ENCODE measurements at places on chromosomes 13 and 19. TPM values are rescaled to one million over a fixed set of nuclear protein-coding genes. Genes with fewer than 3 reads are reported as not detected.

RNF225 gene
- total RNA-seq, result not detected

UBE2L5 gene
- total RNA-seq, result not detected

ICAM4 gene
- 0.62 TPM for total RNA-seq

OR10H2 gene
- not detected for total RNA-seq

ZNF555 gene
- total RNA-seq, result 24.4 TPM

DAZAP1 gene
- 55.9 TPM for total RNA-seq

SBSN gene
- 15.6 TPM for total RNA-seq

ZNF93 gene
- total RNA-seq, result 12.3 TPM

ZSCAN4 gene
- not detected for total RNA-seq

OR10H4 gene
- not detected for total RNA-seq

SH2D3A gene
- 4.8 TPM for total RNA-seq

CBARP gene
- 1.1 TPM for total RNA-seq

GRCh38 chr13:102724923-102725322 is 30.1 kb upstream of the METTL21C start:
- peak; percentile 60 for DNase-seq

GRCh38 chr19:4077800-4078684 is 11.3 kb upstream of the ZBTB7A start:
- peak; percentile 57 for DNase-seq

DNA sequence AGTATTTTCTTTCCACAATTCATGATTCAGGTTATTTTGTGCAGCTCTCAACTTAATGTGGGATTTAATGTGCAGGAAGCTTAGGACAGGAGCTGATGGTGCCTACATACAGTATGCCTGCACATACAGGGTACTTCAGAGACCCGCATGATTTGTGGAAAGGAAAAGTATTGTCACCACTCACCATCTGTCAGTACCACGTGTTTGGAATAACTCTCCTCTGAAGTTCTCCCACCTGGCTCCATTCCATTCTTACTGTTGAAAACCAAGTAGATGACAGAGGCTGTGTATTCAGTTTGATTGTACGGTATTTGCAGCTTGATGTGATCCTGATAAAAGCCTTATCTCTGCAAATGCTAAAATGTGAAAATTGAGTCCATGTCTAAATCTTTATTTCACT is 85.7 kb downstream of the ZAR1L start:
- peak; percentile 64 for DNase-seq

GRCh38 chr13:40271931-40272775 is 394.3 kb downstream of the FOXO1 start:
- peak; percentile 67 for DNase-seq

DNA sequence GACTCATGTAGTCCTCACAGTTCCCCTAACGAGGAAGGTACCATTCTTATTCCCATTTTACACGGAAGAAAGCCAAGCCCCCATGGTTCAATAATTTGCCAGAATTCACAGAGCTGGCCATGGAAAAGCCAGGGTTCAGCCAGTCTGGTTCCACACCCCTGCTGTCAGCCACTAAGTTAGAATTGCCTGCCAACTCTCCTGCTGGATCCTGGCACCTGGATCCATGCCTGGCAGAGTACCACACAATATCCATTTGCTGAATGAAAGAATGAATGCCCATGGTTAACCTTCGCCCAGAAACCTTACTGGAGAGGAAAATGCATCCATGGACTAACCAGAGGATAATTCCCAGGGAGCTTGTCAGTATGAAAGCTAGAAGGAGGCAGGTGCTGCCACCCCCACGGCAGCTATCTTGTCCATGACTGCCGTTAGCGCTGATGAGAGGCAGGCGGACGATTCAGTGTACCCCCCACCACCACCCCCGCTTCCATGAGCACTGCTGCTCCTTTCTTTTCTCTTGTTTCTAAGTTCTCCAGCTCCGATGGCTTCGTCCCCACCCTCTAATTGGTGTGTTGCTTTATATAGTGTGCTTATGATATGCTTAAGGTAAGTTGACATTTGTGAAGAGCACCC is 114.5 kb downstream of the SLC7A1 start:
- no peak for DNase-seq

DNA sequence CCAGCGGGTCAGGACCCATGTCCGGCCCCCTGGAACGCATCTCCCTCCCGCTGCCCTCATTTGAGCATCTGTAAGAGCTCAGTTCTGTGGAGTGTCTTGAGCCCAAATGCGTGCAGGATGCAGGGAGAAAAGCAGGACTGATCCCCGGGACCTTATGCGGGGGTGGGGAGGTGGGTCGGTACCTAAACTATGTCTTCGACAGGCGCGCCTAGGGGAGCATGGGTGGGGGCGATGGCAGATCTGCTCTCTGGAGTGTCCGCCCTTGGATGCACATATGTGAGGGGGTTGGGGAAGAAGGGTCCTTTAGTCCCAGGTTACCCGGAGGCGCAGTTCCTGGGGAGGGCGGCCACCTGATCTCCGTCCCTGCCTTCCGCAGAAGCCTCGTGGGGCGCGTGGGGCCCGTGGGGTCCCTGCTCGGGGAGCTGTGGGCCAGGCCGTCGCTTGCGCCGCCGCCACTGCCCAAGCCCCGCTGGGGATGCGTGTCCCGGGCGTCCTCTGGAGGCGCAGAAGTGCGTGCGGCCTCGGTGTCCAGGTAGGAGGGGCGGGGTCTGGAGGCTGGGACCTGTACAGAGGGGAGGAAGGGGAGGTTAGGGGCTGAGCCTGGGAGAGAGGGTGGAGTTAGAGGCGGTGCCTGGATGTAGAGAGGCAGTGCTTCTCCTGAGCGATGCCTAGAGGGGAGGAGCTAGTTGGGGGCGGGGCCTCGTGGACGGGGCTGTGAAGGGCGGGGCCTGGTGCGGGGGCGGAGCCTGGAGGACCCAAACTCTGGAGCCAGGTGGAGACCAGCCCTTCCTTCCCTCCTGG is 2.9 kb downstream of the CILP2 start:
- DNase-seq, result peak; percentile 53

DNA sequence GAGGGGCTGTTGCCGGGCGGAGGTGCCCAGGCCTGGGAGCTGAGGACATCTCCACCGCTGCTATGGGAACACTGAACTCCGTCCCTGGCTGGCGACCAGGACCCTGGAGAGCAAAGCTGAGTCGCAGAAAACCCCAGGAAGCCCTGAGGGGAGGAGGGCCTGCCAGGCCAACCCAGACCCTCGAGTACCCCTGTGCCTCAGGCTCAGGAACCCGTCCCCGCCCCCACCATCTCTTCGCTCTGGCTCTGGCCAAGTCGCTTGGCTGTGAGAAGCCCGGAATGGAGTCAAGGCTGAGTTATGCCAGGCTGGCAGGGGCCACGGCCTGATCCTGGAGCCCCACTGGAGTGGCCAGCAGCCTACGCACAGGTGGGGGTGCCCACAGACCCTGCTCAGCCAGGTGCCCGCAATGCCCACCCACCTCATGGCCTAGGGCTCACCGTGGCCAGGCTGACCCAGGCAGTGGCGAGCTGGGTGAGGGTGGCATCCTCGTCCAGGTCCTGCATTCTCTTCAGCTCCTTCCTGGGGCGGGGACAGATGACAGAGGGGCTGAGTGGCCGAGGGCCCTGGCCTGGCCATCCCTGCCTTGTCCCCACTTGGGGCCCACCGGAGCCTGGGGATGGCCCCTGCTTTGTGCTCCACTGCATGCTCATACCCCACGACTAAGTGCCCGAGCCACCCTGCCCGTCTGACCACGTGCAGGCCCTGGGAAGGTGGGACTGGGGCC is 8.5 kb upstream of the CERS1 start:
- no peak for DNase-seq

DNA sequence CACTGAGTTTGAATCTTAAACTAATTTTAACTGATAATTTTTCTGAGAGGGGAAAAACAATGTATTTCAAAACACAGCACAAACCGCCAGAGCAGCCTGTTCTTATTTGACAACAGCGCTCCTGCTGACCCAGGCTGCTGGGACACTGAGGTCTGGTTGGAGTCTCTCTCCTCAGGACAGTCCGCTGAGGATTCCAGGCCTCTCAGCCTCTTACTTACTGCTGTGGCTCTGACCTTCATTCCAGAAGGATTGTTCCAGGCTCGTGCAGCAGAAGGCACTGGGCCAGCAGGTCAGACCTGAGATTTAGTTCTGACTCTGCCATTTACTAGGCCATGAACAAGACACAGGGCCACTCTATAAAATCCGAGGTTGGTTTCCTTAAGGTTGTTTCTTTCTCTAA is 393.6 kb downstream of the TDRD3 start:
- no peak for DNase-seq

GRCh38 chr19:1467490-1468273 is 11.3 kb downstream of the C19orf25 start:
- DNase-seq, result no peak

GRCh38 chr13:54029226-54029625 is 1000.6 kb downstream of the OLFM4 start:
- DNase-seq, result no peak

DNA sequence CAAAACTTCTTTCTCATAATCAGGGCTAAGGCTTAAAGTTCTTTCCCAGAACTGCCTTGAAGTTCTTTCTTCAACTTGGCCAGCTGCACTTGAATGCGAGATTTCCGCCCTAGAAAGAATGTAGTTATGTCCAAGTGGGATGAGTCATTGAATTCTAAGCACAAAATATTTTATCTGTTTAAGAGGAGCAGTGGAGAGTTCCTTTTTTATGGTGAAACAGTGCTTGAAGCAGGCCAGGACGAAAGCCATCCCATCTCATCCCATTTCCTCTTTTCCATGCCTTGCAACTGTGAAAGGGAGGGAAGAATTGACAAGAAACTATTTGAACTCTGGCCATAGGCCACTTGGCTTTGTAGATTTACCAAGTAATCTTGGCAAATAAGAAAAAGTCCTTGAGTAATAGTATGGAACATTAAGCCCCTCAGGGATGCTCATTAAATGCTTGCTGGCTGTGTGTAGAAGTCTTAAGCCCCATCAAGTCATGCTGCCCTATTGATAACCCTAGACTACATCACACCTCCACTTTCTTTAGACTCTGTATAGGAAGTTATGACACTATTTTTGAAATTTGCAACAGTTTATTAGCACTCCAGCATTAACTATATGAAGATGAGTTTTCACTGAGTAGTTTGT is 174.5 kb downstream of the KCTD12 start:
- DNase-seq, result peak; percentile 93

- DNase-seq, result peak; percentile 82
These were observed 18.9 kb upstream of the ZNRF4 start for GRCh38 chr19:5436106-5436947.

DNA sequence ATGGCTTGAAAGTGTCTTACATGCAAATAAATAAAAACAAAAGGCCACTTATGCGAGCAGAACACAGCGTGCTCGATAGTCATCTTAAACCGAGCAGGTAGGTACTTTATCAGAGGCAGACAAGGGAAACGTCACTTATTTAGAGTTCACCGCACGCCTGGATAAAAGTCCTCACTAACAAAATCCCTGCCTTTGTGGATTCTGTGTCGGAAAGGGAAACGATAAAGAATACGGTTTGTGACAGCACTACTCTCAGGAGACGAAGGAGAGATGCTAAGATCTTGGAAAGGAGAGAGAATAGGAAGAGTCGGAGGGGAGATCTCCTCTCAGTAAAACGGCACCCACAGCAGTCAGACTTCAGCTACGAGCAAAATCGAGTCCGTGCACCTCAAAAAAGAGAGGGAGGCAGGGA is 581 bp downstream of the RCBTB1 start:
- DNase-seq, result peak; percentile 17

- peak; percentile 24 for DNase-seq
These were observed 185.7 kb downstream of the ABCC4 start for GRCh38 chr13:95115525-95115924.

DNA sequence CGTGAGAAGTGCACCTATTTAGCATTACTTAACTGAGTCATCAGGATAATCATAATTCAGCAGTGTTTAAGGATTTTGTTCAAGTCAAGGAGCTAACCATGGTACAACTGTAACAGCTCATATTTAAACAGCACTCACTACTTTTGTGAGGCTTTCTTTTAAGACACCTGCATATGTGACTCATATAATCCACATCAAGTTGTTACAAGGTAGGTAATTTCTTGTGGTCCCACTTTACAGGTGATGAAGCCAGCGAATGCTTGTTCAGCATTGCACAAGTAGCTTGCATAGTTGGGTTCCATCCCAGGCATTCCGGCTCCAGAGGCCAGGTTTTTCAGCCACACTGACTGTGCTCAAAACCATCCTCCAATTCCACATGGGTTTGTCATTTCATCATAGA is 569.2 kb downstream of the MYO16 start:
- no peak for DNase-seq

- no peak for DNase-seq
These were observed 5.5 kb upstream of the PTGER1 start for GRCh38 chr19:14480700-14481079.

- no peak for DNase-seq
These were observed 7.1 kb upstream of the WTIP start for GRCh38 chr19:34474233-34474989.

GRCh38 chr13:48994706-48995105 is 19.0 kb downstream of the FNDC3A start:
- DNase-seq, result no peak

GRCh38 chr13:53272873-53273272 is 244.3 kb downstream of the OLFM4 start:
- DNase-seq, result no peak

DNA sequence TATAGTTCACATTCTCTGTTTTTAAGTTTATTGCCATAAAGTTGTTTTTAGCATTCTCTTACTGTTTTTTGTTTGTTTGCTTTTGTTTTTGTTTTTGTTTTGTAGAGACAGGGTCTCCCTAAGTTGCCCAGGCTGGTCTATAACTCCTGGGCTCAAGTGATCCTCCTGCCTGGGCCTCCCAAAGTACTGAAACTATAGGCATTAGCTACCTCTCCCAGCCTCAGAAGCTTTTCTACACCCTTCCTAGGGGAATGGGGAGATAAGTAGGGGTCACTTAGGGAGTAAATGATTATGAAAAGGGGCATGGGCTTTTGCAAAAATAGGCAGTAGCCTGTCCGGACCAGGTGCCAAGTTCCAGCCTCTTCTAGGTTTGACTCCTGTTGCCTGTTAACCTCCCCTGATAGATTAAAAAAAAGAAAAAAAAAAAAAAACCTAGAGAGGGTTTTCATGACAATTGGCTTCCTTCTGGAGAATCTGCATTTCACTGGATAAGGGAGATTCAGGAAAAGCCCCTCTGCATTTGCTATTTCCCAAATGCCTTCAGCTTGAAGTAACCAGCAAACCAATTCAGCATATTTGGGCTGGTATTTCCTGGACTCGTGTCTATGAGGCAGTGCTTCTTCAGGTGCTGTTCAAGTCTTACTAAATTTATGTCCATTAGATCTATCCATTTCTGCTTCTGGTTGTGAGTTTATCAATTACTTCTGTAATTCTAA is 216.8 kb downstream of the TM9SF2 start:
- no peak for DNase-seq

GRCh38 chr13:101272886-101273285 is 143.4 kb downstream of the NALCN start:
- DNase-seq, result no peak

DNA sequence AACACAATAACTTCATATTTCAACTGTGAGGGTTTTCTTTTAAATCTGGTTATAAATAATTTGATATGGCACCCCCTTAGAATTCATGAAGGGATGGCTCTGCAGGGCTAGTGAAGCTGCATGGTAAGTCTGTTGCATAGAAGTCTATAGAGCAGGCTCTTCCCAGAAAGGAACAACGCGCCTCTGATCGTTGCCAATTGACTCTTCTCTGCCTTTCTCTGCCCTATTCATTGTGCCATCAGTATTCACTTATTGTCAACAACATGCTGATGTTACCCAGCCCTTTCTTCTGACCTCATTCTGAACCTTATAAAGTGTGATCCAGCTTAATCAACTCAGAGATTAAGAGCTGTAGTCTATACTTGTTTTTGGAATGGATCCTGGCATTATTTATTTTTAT is 16.3 kb upstream of the DCT start:
- DNase-seq, result no peak

GRCh38 chr13:111245576-111246384 is 74.7 kb upstream of the TEX29 start:
- DNase-seq, result no peak

Measured in tongue (tissue), 3 donors.